Keratinocyte (primary cell): ENCODE measurements at places on chromosomes 4 and X.

DNA sequence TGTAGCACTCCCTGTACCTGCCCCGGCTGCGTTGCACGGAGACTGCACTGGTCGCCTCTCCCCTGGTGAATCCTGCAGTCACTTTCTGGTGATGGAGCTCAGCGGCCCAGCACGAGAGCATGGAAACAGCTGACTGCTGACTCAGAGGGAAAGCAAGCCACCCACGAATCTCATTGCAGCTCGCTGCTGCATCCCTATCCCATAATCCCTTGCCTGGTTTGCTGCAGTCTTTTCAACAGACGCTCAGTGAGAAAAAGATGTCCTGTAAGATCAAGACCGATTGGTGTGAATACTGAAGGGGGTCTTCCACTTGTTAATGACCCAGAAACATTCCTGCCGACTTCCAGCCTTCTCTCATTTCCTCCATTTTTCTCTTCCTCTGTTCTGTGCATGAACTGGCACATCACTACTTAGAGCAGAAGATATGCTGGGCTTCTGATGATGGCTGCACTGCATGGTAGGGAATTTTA lies 52.9 kb downstream of the TRIM2 start:
- DNase-seq, result no peak

GRCh38 chr4:22595684-22596083 lies 79.8 kb upstream of the ADGRA3 start:
- no peak for DNase-seq

DNA sequence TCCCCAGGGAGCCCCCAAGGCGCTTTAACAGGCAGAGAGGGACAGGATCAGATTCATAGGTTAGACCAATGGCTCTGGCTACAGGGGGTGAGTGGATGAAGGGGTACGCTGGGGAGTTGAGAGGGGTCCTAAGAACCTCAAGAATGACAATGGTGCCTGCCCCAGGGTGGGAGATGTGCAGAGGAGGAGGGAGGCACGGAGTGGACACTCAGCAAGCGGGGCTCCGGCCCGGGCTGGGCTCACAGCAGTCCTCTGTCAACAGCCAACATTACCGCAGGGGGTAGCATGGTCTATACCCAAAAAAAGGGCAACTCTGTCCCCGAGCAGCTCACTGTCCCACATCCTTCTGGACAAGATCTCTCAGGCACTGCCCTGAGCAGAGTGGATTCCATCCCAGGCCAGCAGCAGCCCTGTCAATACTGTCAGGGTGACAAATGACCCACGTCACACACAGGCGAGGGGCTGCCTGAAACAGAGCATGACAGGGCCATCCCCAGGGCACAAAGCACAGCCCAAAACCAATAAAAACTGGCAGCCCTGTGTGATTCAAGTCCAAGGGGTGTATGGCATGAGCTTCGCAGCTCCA lies 47.7 kb upstream of the PPP2R2C start:
- DNase-seq, result no peak

GRCh38 chrX:39753293-39753996 lies 344.3 kb downstream of the BCOR start:
- peak; percentile 50 for DNase-seq

- DNase-seq, result no peak
Measured at GRCh38 chr4:88098993-88099752, 59.3 kb downstream of the ABCG2 start.

DNA sequence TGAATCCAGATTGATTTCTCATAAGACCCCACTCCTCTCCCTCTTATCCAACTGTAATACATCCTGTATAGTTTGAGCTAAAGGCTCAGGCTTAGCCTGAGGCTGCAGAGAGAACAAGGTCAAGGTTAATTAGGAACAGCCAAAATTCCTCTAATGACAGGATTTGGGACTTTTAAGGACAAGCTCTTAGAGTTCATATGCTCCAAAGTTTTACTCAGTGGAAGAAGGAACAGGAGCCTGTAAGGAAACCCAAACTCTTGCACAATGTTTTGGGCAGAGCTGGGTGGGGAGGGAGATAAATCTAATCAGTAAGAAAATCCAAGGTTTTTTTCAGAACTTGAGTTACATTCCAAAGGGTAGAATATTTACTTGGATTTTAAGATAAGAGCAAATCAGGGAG lies 238.8 kb downstream of the QDPR start:
- no peak for DNase-seq

DNA sequence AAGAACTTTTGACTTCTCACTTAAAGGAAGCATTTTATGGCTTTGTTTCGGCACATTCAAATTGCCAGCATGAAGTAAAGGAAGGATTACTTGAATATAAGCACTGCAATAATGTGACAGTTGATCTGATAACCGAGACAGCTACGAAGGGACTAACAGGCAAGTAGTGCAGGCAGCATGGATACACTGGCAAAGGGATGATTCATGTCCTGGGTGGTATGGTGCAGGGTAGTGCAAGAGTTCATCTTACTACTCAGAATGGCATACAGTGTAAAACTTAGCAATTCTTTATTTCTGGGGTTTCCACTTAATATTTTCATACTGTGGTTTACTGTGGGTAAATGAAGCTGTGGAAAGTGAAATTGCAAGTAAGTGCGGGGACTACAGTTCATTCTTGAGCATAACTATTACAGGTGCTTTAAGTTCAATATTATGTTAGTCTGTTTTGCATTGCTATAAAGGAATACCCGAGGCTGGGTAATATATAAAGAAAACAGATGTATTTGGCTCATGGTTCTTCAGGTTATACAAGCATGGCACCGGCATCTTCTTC lies 611.8 kb downstream of the SPOCK3 start:
- no peak for DNase-seq

GRCh38 chrX:48924270-48924669 lies 5.4 kb upstream of the PIM2 start:
- no peak for DNase-seq

GRCh38 chr4:11647433-11647832 lies 218.7 kb upstream of the HS3ST1 start:
- no peak for DNase-seq

DNA sequence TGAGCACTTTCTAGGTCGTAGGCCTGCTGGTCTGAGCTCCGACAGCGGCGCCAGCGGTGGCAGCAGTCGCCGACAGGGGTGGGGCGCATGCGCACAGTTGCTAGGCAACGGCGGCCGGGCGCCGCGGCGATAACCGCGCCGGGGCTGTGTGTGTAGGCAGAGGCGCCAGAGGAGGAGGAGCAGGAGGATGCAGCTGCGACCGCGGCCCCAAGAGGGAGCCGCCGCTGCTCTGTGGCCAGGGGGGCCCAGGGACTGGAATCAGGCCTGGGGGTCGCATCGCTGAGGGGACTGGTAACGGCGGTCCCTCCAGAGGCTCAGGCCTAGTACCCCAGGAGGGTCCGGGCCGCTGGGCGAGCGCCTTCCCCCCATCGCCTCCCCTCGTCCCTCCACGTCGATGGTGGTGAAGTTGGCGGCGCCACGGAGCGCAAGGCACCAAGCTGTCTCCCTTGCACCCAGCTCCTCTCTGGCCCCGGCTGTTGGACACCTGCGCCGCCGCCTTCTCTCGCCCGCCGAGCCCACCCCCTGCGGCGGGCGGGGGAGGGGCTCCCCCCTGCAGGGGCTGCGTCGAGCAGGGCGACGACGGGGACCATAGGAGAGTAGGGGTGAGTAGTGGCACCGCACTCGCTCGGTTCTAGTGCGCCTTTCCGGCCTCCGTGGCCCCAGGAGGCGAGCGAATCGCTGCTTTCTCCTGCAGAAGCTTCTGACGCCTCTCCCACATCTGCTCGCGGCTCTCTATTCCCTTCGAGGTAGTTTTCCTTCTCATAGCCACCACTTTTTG lies 58.6 kb upstream of the ZC4H2 start:
- DNase-seq, result no peak

DNA sequence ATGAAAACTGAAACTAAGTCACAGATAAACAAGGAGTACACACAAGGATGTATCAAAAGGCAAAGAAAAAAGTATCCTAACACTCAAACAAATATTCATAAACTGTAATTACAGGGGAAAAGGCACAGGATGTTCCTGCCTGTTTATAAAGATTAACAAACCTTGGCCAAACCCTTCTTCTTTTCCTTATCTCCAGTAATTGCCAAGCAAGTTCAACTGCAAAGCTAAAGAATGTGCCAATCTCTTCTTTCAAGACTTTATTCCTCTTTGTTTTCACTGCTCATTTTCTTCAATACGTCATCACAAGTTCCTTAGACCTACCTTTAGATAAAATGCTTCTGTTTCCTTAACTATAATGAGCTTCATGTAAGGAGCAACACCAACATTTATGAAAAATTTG lies 171.2 kb downstream of the AMELX start:
- no peak for DNase-seq

DNA sequence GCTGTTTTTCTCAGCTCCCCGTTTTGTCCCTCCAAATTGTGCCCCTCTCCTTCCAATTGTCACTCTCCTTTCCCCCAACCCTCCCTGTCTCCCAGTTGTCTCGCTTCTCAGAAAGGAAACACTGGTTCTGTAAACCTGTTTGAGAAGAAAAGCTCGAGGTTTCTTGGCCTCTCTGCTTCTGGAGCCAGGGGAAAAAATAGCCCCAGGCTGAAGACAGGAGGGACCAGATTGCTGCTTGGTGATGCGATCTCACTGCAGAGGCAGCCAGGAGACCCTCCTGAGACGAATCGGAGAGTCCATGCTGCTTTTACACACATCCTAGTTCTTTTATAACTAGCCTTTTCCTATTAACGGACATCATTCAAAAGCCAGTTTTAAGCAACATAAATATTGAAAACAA lies 21.2 kb downstream of the TRIML1 start:
- DNase-seq, result no peak

DNA sequence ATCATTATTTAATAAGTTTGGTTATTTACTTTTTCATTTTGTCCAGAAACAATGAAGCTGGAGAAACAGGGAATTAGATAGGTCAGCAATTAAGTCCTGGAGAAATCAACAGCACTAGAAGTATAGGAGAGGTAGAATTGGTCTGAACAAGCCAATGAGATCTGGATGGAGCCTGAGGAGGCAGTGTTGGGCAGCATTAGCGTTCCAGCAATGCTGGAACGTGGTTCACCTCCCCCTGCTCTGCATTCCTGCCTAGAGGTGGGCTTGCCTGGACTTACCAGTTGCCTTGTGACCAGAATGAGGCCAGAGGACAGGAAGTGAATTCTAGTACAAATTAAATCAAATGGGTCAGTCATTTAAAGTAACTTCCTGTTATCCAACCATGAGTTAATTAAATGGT lies 4.6 kb downstream of the RASSF6 start:
- no peak for DNase-seq

GRCh38 chrX:140701480-140701879 lies 8.1 kb upstream of the LINC00632 start:
- no peak for DNase-seq

DNA sequence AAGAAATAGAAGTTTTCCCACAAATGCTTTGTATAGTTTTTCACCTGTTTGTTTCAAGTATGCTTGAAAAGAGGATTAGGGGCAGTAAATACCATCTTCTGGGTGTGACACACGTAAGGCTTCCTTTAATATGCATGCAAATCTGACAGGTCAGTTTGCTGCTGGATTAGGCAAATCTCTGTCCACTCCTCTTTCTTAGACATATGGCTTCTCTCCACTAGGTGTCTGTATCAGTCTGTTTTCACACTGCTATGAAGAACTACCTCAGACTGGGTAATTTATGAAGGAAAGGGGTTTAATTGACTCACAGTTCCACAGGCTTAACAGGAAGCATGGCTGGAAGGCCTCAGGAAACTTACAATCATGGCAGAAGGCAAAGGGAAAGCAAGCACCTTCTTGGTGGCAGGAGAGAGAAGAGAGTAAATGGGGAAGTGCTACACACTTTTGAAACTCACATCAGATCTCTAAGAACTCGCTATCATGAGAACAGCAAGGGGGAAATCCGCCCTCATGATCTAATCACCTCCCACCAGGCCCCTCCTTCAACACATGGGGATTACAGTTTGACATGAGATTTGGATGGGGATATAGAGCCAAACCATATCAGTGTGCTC lies 66.9 kb downstream of the TAB3 start:
- no peak for DNase-seq

DNA sequence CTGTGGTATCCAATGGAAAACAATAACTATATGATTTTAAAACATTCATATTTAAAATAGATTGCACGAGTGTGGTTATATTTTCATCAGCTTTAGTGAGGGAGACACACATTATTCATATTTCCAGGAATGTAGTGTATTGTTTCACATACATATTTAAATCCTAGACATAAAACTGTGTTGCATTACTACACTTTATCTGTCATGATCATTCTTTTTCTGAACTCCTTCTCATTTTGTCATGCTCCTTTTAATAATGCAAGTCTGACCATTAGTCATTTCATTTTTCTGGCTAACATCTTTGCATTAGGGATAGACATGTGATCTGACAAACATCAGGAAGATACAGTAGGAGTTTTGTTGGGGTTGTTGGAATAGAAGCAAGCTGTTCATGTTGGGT lies 1382.7 kb downstream of the PCDH7 start:
- no peak for DNase-seq

- no peak for DNase-seq
Measured at GRCh38 chrX:103124284-103124683, 31.3 kb upstream of the NXF3 start.

- no peak for DNase-seq
Measured at GRCh38 chr4:70630162-70630561, 1.6 kb downstream of the ENAM start.

DNA sequence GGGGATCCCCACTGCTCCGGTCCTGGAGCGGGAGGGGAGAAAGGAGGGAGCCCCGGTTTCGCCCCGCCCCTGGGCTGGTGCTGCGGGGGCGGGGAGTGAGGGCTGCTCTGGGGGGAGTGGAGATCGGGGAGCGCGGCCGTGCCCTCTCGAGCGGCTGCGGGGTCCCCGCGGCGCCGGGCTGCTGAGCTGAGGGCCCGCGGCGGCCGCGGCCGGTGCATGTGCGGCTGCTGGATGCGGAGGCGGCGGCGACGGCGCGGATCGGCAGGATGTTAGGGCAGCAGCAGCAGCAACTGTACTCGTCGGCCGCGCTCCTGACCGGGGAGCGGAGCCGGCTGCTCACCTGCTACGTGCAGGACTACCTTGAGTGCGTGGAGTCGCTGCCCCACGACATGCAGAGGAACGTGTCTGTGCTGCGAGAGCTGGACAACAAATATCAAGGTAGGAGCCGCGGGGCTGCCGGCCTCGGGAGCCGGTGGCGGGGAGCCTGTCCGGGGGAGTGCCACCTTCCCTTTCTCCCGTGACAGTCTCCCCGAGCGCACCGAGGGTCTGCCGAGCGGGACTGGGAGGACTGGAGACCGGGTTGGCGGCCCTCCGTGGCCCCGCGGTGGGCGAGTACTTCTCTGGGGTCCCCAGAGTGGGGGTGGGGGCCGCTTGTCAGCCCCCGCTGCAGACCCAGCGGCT lies at the start of gene ING2:
TSS of gene ING2 (plus strand) at position 129 of the 681 bp plus-strand sequence. CDS start at position 267, 138 bp downstream.
- no peak for DNase-seq

GRCh38 chr4:155954939-155955338 lies 1.3 kb upstream of the CTSO start:
- DNase-seq, result no peak

GRCh38 chr4:152727784-152728183 lies 48.0 kb upstream of the TMEM154 start:
- no peak for DNase-seq

DNA sequence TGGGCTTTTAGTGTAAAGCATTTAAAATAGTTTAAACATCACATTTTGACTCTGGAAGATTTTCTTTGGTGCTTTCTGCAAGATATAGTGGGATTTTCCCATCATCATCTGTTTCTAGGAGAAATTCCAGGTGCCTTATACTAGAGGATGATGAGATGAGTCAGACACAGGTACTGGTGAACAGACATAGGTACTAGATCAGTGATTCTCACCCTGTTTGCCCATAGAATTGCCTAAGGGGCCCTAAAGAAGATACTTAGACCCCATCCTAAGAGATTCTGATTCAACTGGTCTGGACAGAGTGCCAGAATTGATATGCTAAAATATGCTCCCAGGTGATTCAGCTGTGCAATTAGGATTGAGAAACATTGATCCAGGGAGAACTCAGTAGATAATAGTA lies 9.7 kb downstream of the TSPAN7 start:
- DNase-seq, result peak; percentile 5

- DNase-seq, result no peak
Measured at GRCh38 chrX:30144971-30145731, 70.2 kb upstream of the MAGEB2 start.
